Aorta (tissue), 5 donors: ENCODE measurements at places on chromosomes 3 and 15. TPM values are rescaled to one million over a fixed set of nuclear protein-coding genes. Genes with fewer than 3 reads are reported as not detected.

Gene TMIE
- 0.55 TPM for total RNA-seq

Gene SYNPR
- not detected for total RNA-seq

Gene FOXB1
- total RNA-seq = not detected

Gene NUP210
- total RNA-seq = 4.8 TPM

Gene FBXO40
- not detected for total RNA-seq

Gene CD96
- total RNA-seq = 4.8 TPM

- no peak for DNase-seq
- H3K27ac ChIP-seq = peak overlapping the region; percentile 77
- H3K36me3 ChIP-seq = no peaks in the 10 kb centered on the region
Measured at GRCh38 chr3:17741621-17742101, 770 bp downstream of the TBC1D5 start.

- H3K27ac ChIP-seq = no peak overlapping the region
- H3K4me3 ChIP-seq = peak overlapping the region; percentile 64
- no peaks in the 10 kb centered on the region for H3K36me3 ChIP-seq
- no peaks in the 10 kb centered on the region for H3K27me3 ChIP-seq
- DNase-seq = no peak
Measured at GRCh38 chr3:141486496-141486745, 406 bp upstream of the RASA2 start.

DNA sequence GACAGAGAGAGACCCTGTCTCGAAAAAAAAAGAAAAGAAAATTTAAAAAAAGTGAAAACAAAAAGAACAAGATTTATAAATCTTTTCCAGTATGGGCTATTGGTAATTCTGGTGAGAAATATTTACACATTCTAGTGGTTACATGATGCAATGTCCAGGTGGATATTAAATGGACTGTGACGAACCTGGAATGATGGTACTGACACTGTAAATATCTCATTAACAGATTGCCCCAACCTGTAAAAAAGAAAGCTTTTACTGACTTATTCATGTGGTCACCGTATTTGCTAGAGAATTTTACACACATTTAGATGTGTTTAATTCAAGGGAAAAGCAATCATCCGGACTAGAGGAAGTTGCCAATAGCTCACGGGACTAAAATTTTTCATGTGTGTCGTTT is 162.1 kb upstream of the LRIG1 start:
- no peaks in the 10 kb centered on the region for H3K36me3 ChIP-seq
- H3K27ac ChIP-seq = no peak overlapping the region
- no peak for DNase-seq
- no peaks in the 10 kb centered on the region for H3K27me3 ChIP-seq

GRCh38 chr3:161866176-161866575 is 369.6 kb downstream of the OTOL1 start:
- no peaks in the 10 kb centered on the region for H3K27me3 ChIP-seq
- H3K4me3 ChIP-seq = no peak overlapping the region
- no peak overlapping the region for H3K27ac ChIP-seq
- no peak for DNase-seq
- H3K36me3 ChIP-seq = no peaks in the 10 kb centered on the region
- no peaks in the 10 kb centered on the region for H3K4me1 ChIP-seq

GRCh38 chr3:104586344-104586743 is 780.4 kb upstream of the ALCAM start:
- H3K4me3 ChIP-seq = no peak overlapping the region
- H3K4me1 ChIP-seq = no peaks in the 10 kb centered on the region
- no peak overlapping the region for H3K27ac ChIP-seq
- no peaks in the 10 kb centered on the region for H3K27me3 ChIP-seq
- no peaks in the 10 kb centered on the region for H3K36me3 ChIP-seq
- no peak for DNase-seq
